Epithelial cell of proximal tubule (primary cell): ENCODE measurements at places on chromosomes 13 and 19. TPM values are rescaled to one million over a fixed set of nuclear protein-coding genes. Genes with fewer than 3 reads are reported as not detected.

DNA sequence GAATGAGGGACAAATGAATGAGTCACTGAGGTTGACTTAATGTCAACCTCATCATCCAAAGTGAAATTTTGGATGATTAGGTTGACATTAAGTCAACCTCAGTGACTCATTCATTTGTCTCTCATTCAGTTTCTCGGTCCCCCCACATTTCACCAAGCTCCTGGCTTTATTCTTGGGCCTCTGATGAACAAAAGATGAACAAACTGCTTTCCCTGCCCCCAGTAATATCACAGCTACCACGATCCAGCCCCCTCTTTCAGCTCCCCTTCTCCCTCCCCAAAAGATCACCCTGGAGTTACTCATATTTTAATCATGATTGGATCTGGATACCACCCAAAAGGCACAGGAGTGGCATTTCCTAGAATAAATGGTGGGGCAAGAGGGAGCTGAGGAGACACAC lies 10.8 kb downstream of the CEACAM18 start:
- no peak for DNase-seq

GRCh38 chr13:26230703-26231102 lies 8.6 kb upstream of the RNF6 start:
- DNase-seq, result no peak

GRCh38 chr19:1237027-1237659 lies 662 bp downstream of the CBARP start:
- no peak for DNase-seq

GRCh38 chr19:44792281-44792680 lies 14.6 kb downstream of the CBLC start:
- DNase-seq, result no peak

The KIR3DL1 gene
- total RNA-seq, result not detected in 2 replicates

GRCh38 chr19:13691569-13692435 lies 72.5 kb upstream of the MRI1 start:
- DNase-seq, result peak; percentile 19

The APC2 gene
- total RNA-seq, result not detected in 2 replicates

The ZNF415 gene
- 2.2 and 3.1 TPM in 2 replicates for total RNA-seq

GRCh38 chr13:108923386-108924047 lies 294.1 kb downstream of the MYO16 start:
- DNase-seq, result no peak

DNA sequence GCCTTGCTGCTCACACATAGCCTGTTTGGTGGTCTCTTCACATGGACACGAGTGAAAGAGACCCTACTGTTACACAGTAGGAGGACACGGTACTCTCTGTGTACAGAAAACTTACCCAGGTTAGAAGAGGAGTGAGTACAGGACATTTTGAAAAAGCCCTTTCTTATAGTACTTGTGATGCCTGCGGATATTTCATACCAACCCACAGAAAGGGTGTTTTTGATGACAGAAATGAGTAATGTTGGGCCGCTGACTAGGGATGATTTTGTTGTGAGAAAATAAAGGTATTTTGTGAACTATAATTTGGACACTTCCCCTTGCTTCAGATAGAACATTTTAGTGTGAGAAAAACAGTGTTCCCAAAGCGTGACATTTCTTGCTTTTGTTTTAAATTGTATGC lies 18.2 kb downstream of the NUDT15 start:
- no peak for DNase-seq

- no peak for DNase-seq
Measured at GRCh38 chr19:31269425-31270127, 79.7 kb downstream of the TSHZ3 start.

GRCh38 chr19:17302391-17303166 lies 646 bp downstream of the ABHD8 start:
- DNase-seq, result no peak

- DNase-seq, result no peak
Measured at GRCh38 chr19:41928754-41929535, 696 bp upstream of the ERFL start.

GRCh38 chr13:40017662-40018262 lies 362.3 kb downstream of the COG6 start:
- DNase-seq, result no peak

GRCh38 chr19:58059003-58059670 lies at the start of gene ZNF135:
ZNF135 (plus strand) TSS chr19:58059282; CDS start chr19:58060003, 721 bp downstream.
- no peak for DNase-seq

The WTIP gene
- total RNA-seq, result 4.5 and 27.9 TPM in 2 replicates

The GPR12 gene
- total RNA-seq, result not detected in 2 replicates

DNA sequence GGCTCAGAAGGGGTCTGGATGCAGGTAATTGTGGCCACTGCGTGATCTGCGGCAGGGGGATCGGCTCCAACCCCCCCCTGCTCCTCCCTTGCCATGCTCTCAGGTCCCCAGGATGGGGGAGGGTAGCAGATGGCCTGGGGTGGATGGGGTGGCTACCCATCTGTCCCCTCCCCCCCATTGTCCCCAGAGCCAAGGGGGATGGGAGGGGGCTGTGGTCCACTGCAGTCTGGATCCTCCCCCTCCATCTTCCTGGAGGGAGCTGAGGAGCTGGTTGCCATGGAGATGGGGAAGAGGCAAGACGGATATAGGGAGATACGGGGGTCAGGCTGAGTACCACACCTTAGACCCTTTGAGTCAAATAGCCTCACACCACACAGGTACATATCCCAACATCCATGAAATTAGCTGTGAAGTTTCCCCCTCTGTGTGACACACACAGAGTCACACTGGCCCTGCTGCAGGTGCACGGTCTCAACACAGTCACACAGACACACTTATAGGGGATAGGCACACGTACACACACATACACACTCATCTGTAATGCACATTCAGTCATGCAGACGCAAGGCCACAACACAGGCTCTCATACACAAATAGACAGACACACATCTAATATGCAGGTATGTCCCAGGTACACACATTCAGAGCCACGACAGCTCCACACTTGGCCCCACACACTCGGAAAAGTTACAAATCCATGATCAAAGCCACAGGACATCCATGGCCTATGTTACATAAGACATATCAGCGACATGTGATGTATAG lies 1.8 kb upstream of the NOVA2 start:
- DNase-seq, result no peak

DNA sequence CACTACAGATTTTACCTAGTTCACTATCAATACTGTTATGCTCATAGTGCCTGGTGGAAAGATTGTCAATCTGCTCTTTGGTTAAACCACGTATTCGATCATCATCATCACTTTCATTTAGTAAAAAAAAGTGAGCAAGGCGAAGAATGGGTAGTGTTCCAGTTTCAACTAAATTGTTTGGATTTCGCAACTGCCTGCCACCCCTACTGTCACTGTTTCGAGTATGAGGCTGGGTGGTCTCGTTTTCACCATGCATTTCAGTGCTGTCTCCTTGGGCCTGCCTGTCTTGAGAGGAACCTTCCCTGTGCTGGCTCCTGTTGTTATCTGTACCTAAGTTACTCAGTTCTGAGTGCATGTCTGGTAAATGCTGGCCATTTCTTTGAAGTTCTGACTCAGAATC lies 8.1 kb downstream of the RNF6 start:
- no peak for DNase-seq

The ZNF552 gene
- total RNA-seq, result 7.0 and 8.9 TPM in 2 replicates

The MCEMP1 gene
- total RNA-seq, result not detected in 2 replicates

- no peak for DNase-seq
Measured at GRCh38 chr13:62337109-62337880, 921.6 kb upstream of the PCDH20 start.

The DCLK1 gene
- total RNA-seq, result 1.2 and 2.2 TPM in 2 replicates

DNA sequence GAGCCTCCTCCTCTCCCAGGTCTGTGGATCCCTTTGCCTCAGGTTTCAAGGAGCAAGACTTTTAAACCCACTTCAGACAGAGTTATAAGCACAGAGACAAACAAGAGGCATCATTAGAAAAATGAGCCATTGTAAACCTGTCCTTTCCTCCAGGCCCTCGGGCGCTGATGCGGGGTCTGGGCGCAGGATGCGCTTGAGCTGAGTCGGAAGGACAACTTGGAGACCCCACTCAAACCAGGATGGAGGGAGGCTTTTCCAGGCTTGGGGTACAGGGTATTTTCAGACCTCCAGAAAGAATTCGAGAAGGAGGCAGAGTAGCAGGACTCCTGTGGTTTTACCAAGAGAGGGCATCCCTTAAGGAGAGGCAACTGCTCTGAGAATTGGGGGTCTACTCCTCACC lies 155.6 kb downstream of the NUFIP1 start:
- no peak for DNase-seq

- DNase-seq, result no peak
Measured at GRCh38 chr13:99275093-99275469, 16.9 kb upstream of the GPR18 start.

DNA sequence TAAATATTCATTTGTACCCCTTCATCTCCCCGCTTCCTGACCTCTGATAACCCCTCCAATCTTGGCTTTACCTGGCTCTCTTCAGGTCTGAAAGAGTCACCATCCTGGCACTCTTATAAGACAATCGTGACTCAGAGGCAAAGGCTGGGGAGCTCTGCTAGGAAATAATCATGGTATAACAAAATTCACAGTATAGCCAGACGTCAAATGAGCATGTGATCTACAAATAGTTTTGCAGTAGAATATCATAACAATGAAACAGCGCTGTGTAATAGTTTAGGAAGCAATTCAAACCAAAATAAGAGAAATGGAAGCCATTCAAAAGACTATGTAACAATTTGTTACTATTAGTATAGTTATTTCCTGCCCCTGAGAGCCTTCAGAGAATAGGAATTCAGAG lies 34.2 kb downstream of the RXFP2 start:
- DNase-seq, result no peak

- DNase-seq, result peak; percentile 73
Measured at GRCh38 chr19:2060884-2061494, 9.9 kb upstream of the MKNK2 start.

The PLIN3 gene
- 151 and 178 TPM in 2 replicates for total RNA-seq

The SRRM5 gene
- 0.12 TPM in 1 of 2 replicates, not detected in the other for total RNA-seq

The DMKN gene
- 195 and 200 TPM in 2 replicates for total RNA-seq

- DNase-seq, result peak; percentile 29
Measured at GRCh38 chr19:8224394-8225145, 15.4 kb downstream of the CERS4 start.

The GATAD2A gene
- 86.2 and 118 TPM in 2 replicates for total RNA-seq

GRCh38 chr13:106774621-106775020 lies 206.7 kb upstream of the ARGLU1 start:
- no peak for DNase-seq

GRCh38 chr13:28358708-28359107 lies 136.2 kb downstream of the FLT1 start:
- no peak for DNase-seq

DNA sequence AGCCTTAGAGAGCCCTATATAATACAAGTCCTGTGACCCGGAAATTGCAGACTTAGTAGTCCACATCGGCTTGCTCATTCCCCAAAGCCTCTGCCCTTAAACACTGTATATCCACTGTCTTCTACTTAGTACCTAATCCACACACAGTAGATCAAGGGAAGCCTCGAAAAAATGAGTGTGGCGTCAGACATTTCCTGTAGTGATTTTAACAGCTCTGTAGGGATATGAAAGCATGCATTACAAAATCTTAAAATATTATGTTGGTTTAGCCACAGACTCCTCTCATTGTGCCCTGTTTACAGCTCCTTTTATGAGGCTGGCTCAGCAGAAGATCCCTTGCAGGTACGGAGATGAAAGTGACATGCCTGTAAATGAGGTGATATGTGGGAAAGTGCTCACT lies 416.3 kb downstream of the LIG4 start:
- no peak for DNase-seq

DNA sequence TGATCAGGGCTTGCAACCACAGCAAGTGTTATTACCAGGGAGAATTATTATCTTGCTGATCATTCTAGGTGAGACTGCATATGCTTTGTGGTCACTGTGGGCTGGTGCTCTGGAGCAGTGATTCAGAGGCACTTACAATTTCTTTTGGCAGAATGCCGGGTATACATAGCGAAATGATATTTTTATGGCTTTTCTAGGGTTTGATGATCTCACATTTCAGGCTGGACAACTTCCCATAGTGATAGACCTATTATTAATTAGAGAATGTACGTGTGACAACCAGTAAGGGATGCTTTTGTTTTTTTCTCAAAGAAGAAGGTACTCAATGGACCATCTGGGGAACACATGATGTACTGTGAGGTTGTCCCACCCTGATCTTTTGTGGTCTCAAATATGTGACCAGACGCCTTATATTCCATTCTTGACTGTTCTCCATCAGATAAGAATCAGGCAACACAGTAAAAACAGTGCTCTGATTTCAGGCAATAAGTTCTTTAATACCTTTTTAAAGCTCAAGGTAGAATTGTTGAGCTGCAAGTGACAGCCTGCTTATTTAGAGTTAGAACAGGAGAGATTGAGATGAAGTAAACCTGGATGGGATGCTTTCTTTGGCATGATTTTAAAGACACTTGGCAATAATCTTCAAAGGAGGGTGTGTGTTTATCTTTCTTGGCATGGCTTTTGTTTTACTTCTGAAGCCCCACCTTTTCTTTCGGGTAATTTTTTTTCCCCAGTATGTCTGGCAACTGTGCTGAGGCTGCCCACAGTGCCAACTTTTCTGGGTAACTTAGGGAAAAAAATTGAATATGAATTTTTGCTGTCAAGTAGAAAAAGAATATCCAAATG lies 27.4 kb upstream of the SCEL start:
- no peak for DNase-seq

DNA sequence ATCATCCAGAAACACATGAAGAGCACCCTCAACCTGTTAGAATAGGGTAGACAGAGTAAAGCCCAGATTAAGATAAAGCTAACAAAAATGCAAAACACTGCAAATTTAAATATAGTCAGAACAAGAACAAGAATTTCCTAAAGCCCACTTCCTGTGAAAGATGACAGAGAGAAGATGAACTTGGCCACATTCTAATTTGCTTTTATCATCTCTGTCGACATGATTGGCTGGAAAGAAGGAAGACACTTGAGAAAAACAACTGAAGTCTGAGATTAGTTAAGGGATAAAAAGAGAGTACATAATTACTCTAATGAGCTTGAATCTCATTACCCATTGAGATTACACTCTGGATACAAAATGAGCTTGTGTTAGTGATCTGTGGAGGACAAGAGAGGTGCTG lies 537.6 kb downstream of the KLF5 start:
- no peak for DNase-seq
